ENCODE measurements at places on chromosomes 5 and 9. TPM values are rescaled to one million over a fixed set of nuclear protein-coding genes. Genes with fewer than 3 reads are reported as not detected.

GRCh38 chr5:69029292-69029691 lies 64.5 kb upstream of the SLC30A5 start:
- DNase-seq, result no peak

GRCh38 chr9:134891713-134892112 lies 11.1 kb downstream of the FCN2 start:
- no peak for DNase-seq

GRCh38 chr5:132688536-132689339 lies 14.9 kb downstream of the IL4 start:
- peak; percentile 15 for DNase-seq

GRCh38 chr5:19728571-19728970 lies 259.4 kb downstream of the CDH18 start:
- DNase-seq, result no peak

DNA sequence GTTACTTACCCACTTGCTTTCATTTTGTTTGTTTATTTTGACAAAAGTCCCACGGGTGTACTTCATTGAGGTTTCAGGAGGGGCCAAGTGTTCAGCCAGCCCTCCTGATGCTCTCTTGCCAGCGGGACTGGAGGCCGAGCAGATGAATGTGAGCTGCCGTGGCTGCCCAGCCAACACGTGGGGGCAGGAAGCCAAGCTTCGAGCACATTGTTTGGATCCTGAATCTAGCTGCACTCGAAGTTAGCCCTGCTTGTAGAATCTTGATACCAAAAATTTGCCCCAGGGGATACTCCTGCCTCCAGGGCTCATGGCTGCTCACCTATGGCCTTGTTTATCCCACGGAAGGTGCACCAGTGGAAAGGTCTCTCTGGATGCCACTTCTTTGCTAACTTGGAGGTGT lies 49.3 kb downstream of the RASGEF1C start:
- DNase-seq, result no peak

Gene SLC34A1
- not detected for total RNA-seq

Gene SLC6A18
- total RNA-seq, result not detected

DNA sequence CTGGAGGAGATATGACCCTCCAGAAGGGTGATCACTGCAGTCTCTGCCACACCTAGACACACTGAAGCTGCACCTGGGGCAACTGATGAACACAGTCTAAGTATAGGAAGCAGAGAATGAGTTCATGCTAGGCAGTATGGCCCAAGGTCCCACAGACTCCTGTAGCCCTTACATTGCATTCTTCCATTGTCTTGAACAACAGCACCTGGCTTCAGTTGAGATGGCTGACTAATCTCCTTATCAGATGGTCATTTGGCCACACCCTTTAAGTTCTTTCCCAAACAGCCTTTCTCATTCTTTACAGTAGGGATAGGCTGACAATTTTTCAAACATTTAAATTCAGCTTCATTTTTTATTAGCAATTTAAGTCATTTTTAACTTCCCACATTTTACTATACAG lies 23.1 kb downstream of the CENPK start:
- no peak for DNase-seq

- DNase-seq, result no peak
Observed at GRCh38 chr9:3756071-3756470, 230.3 kb upstream of the RFX3 start.

- DNase-seq, result no peak
Observed at GRCh38 chr9:110555551-110556331, 23.8 kb downstream of the SVEP1 start.

- no peak for DNase-seq
Observed at GRCh38 chr5:128121651-128122050, 38.1 kb downstream of the SLC12A2 start.

DNA sequence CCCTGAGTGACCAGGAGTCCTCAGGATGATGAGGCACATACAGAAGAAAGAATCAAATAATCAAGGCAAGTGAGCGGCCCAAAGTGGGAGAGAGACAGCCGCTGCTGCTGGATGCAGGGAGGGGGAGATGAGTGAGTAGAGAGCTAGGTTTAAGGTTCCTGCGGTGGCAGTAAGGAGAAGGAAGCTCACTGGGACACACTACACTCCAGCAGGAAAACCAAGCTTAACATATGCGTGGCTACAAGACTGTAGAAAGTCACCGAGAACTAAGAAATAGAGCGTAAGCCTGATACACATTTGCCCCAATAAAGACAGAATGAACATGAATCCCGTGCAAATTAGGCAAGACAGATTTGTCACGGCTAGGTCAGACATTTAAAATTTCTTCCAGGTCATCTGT lies 470.2 kb downstream of the KDM4C start:
- DNase-seq, result no peak

Gene AHRR
- 38.2 TPM for total RNA-seq

DNA sequence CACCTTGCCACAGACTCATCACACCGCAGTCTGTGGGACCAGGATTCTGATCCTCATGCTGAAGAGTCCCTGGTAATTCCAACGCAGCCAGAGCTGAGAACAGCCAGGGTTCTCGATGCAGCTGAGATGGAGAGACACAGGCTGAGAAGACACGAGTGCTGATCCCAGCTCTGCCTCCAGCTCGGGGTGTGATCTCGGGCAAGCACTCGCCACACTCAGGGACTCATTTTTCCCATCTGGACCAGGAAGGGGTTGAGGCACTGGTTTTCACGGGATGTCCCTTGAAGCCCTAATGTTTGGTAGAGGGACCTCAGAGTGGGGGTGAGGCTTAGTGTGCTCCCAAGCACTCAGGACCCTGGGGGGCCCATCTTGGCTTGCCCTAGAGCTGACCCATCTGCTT lies 200.4 kb downstream of the CDK5RAP2 start:
- DNase-seq, result no peak

DNA sequence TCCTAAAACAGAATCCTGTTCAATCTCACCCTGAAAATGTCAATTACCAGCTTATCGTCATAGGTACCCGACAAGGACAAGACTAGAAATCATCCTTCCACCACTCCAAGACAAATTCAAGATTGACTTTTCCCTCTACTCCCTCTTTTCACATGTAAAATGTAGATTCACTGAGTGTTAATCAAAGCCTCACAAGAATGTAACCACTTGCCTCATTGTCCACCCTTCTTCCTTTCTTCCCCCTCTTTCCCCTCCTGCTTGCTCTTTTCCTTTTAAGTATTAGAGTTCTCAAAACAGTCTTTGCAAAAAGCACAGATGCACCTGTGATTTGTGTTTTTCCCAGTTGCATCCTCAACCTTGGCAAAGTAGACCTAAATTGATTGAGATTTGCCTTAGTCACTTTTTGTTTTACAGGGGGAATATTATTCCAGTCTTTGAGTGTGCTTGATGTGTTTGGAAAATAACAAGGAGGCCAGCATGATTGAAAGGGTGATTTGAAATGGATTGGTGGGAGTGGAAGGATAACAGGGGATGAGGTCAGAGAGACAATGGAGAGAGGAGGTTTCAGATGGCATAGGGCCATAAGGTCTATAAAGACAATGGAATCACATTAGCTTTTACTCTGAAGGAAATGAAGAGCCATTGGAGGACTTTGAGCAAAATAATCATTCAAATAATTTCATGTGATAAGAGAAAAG lies 231.3 kb upstream of the TYRP1 start:
- DNase-seq, result no peak

DNA sequence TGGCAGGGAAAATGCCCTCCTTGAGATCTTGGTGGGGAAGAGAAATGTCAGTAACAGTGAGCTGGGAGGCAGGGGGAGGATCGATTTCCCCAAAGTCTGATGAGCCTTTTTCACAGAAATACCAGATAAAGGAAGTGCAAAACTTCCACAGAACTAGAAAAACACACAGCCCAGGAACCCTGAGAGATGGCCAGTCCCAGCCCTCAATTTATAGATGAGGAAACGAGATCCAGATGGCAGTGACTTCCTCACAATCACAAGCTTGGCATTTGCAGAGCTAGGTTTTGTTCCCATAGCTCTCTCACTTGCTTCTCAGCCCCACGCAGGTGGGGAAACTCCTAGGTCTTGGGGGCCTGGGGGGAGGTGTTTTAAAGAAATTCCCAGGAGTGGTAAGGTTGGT lies 3.8 kb upstream of the GGTA1 start:
- no peak for DNase-seq

DNA sequence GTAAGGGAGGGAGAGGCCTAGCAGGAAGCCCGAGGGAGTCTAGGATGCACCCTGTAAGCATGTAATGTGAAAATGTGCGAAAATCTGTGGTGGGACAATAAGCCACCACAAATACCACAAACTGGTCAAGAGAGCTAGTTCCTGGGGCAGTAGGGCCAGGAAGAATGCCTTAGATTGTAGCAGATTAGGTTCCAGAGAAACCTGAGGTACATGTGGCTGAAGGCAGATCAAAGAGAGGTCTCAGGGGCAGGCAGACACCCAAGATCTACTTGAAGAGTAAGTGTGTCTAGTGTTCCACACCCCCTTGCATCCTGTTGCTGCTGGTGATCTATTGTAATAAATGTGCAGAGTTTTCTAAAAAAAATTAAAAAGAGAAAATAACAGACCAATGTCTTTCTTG lies 1677.3 kb upstream of the CDH6 start:
- no peak for DNase-seq

Gene TMEM174
- total RNA-seq, result not detected

GRCh38 chr5:22852807-22853660 lies at the start of gene CDH12:
Gene CDH12 (minus strand): TSS chr5:22853344.
- DNase-seq, result no peak

- DNase-seq, result no peak
Observed at GRCh38 chr9:20837166-20837565, 153.1 kb downstream of the FOCAD start.

Gene OR1Q1
- total RNA-seq, result not detected

Gene TXNDC8
- not detected for total RNA-seq

GRCh38 chr5:9239626-9240025 lies 306.2 kb downstream of the SEMA5A start:
- no peak for DNase-seq

GRCh38 chr9:123614306-123615263 lies 258.6 kb downstream of the CRB2 start:
- DNase-seq, result no peak

Measured in CD8-positive, alpha-beta memory T cell (primary cell).